ENCODE measurements at places on chromosomes 1 and 21.

DNA sequence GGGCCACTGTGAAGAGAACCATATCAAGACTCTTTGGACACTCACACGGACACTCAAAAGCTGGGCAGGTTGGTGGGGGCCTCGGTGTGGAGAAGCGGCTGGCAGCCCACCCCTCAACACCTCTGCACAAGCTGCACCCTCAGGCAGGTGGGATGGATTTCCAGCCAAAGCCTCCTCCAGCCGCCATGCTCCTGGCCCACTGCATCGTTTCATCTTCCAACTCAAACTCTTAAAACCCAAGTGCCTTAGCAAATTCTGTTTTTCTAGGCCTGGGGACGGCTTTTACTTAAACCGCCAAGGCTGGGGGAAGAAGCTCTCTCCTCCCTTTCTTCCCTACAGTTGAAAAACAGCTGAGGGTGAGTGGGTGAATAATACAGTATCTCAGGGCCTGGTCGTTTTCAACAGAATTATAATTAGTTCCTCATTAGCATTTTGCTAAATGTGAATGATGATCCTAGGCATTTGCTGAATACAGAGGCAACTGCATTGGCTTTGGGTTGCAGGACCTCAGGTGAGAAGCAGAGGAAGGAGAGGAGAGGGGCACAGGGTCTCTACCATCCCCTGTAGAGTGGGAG lies 36.3 kb upstream of the TDRD10 start:
- no peak for DNase-seq

- no peak for DNase-seq
Measured at GRCh38 chr1:53964109-53964508, 18.0 kb downstream of the LRRC42 start.

DNA sequence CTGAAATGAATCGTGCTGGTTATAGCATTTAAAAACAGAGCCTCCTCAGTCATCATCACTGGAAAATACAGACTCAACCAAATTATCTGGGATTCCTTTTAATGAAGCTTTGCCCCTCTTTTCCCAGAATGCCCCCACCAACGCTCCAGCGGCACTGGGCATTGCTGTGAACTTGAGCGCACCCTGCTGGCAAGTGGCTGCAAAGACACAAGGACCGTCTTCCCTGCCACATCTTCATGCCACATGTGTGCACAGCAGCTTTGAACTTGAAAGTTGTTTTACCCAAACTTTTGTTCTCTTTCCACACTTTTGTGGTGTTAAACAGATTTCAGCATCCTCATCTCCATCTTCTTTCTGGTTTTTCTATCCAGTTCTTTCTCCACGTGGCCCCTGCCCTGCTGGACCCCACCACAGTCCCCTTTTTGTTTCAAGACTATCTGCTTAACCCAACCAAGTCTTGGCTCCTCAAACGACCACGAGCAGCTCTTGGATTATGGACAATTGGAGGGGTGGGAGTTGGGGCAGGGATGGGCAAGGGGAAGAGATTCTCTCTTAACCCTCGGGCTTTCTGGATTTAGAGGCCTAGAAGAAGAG lies 12.8 kb upstream of the LMX1A start:
- DNase-seq, result peak; percentile 26

DNA sequence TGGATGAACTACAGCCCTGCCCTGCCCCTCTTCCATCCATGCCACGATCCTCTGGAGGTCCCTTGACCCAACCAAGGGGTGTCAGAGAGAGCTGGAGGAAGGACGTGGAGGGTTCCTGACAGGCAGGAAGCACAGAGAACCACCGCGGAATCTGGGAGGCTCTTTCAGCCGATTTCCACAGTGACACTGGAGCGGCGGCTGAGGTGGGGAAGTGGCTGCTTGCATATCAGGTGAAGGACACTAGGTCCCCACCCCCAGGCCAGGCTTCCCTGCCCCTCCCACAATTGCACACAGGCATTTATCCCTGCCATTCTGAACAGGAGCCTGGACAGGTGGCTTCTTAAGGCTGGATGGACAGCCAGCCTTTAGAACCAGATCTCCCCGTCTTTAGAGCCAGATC lies 17.5 kb downstream of the LRRC71 start:
- DNase-seq, result no peak

- DNase-seq, result no peak
Measured at GRCh38 chr21:43277481-43278351, 108.9 kb downstream of the CRYAA start.

DNA sequence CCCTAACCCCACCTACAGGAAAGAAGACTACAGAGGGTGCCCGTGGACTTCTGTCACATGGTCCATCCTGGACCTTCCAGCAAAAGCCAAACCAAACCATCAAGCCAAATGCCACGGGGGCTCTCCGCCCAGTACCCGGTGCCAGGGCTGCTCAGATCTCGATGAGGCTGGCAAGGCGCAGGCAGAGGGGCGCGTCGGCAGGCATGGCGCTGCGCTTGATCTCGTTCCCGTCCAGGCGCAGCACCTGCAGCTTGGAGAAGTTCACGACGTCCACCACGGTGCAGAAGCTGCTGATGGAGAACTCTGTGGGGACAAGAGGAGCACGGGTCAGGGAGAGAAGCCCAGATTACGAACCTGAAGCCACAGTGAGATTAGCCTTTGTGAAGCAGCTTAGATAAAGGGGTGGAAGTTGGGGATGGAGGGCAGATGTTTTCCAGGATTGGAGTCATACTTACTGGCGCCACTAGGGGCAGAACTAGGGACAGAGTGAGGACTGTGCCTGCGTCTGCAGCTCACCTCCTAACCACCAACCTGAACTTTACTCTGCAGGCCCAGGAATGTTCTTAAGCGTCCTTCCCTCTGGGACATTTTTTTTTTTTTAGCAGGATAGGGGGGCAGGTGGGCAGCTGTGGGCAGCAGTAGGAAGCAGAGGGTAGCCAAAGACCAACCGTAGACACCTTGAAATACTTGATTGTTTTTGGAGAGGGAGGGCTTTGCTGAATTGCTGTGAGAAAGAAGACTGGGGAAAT lies 8.6 kb downstream of the FMOD start:
- peak; percentile 45 for DNase-seq

DNA sequence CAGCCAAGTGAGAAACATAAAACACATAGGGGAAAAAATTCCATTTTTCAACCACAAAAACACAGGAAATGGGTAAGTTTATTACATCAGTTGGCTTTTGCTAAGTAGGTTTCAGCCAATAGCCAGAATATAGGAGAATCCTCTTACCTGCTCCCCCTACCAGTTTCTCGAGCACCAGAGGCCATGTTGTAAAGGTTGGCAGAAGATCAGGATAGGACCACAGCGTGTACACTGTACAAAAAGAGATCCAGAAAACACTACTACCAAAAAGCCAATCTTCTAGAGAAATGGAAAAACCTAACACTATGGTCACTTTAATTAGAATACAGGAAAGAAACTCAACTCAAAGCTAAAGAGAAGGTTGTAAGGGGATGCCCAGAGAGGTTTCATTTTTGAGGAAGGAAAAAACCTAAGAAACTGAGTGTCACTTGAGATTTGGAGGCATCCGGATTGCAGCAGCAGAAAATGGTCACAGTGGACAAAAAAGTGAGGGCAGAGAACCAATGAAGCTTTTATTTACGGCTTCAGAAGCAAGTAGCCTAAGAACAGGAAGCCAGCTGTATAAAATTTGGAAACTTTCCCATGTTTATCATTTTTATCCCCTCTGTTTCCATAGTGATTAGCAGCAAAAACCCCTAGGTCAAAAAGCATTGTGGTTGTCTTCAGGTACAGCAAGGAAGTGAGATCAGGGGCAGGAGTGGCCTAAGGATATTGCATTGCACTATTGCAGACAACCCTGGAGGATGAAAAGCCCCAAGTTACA lies 2.9 kb downstream of the EIF2D start:
- DNase-seq, result no peak

DNA sequence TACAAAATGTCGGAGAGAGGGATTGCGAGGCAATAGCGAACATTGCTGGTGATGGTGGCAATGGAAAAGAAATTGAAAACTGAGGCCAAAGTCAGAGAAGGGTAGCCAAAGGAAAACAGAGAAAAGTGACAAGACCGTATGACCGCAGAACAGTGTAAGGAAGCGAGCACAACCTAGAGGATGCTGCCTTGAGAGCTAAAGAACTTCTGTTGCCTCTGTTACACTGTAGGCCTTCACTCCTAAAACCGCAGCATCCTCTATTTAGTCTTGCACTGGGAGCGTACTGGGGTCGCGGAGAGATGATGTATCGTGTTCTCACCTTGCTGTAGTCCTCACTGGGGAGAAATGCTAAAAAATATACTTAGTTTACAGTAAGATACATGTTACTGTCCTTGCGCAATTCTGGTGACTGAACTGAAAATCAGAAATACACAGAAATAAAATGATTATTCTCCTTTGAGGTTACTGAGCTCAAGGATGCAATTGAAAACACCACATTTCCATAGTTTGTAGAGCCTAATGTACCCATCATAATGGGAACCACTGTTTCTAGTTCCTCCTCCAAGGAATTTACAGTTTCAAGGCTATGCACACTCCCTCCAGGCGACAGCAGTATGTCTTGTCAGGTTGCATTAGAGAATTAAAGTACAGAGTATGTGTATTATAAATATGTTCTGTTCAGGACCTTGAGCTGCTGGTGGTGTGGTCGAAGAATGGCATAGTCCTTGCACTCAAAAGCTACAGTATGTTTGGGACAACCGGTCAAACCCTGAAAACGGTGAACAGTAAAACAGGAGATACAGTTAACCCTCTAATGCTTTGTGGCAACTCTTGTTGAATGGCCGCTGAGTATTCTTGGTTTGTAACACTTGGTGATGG lies 1.3 kb downstream of the NEK7 start:
- peak; percentile 33 for DNase-seq

GRCh38 chr1:196074182-196074581 lies 534.1 kb downstream of the KCNT2 start:
- no peak for DNase-seq

DNA sequence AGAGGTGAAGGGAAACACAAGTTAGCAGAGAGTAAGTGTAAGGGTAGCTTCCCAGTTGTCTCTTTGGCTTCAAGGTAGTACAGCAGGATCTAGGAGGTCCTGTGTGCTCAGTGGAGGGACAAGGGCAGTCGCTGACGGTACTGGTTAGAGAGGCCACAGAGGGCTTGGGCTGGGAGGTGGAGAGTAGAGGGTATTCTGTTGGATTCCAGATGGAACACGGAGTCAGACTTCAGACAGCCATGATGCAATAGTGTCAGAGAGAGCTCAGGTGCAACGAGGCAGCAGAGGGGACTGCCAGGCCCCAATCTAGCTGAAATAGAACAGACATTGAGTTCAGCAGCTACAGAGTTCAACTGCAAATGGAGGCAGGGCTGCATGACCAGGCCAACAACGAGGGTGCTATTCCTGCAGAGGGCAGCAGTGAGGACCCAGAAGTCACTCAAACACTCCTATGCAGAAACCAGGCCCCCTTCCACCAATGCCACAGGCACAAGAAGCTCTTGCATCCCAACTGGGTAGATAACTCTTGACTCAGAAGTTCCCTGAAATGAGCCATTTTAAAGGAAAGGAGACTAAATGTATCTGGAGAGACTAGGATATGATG lies 325.0 kb upstream of the ESRRG start:
- no peak for DNase-seq

DNA sequence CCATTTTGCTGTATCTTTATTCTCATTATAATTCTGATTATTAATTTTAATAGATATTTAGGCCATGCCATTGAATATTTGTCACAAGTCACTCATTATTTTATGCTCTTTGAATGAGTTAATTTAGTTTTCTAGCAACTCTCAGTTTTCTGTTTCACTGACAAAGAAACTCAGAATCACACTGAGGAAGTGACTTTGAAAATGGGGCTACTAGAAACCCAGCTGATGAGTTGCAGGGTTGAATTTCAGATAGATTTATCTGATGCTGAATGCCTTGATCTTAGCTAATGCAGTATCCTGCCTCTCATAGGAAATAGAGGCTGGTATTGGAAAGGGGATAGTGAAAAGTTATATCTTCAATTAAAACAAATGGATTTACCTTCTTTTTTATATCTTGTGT lies 67.4 kb upstream of the PLA2G4A start:
- no peak for DNase-seq

DNA sequence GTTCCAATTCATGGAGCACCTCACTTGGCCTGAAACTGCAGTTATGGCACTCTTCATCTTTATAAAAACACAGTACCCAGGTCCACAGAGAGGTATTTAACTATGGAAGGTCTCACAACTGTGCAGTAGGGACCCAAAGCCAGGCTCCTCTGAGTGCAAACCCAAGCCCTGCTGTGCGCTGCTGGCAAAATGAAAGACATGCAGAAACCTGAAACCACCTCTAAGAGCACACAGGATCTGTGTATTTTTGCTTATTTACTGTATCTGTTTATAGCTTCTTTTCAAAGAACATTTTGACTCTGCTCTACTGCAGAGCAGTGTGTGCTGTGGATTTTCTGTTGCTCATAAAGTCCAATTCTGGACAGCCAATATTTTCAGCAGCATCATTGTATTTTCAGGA lies 166.6 kb downstream of the DSCAM start:
- DNase-seq, result no peak

DNA sequence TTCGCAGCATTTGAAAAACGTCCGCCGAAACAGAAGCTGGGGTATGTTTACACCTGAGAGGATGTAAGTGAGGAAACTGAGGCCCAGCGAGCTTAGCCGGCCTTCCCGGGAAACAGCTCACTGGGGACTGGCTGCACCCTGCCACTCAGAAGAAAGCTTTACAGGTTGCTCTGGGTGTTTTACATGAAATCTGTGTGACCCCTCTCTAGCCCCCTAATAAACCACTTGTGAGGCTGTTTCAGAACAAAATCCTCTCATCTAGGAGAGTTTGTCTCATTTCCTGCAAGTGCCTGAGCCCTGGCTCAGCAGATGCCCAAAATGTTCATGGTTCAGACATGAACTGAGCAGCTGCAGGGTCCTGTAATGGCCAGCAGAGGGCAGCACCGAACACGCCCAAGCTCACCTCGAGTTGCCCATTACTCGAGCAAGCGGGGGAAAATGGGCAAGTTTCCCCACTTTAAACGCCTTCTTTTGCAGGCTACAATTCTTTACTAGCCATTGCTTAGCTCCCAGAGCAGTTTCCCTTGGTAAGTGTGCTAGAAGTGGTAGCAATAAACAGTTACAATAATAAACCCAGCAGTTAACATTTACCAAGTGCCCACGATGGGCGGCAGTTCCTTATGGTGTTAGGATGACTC lies 76.4 kb downstream of the FHAD1 start:
- peak; percentile 67 for DNase-seq

- DNase-seq, result peak; percentile 77
Measured at GRCh38 chr1:212630158-212630900, 21.8 kb downstream of the ATF3 start.

DNA sequence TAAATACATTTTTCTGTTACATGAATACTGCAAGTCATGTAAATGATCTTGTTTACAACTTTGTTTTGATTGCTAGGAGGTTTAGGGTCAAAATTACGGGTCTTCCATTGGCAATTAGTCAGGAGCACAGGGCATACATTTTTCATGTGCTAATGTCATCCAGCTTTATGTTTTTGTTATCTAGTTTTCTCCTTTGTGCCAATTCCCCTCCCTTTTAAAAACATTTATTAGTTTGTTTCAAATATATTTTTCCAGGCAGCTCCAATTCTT lies 280.9 kb downstream of the GRIK1 start:
- DNase-seq, result no peak

GRCh38 chr1:218878369-218878768 lies 295.3 kb upstream of the LYPLAL1 start:
- no peak for DNase-seq

GRCh38 chr1:39992234-39992633 lies 37.3 kb downstream of the MFSD2A start:
- no peak for DNase-seq
